ENCODE measurements at places on chromosomes 12 and 14. TPM values are rescaled to one million over a fixed set of nuclear protein-coding genes. Genes with fewer than 3 reads are reported as not detected.

- DNase-seq, result no peak
Measured at GRCh38 chr12:64691227-64691794, 67.9 kb downstream of the GNS start.

The FGF6 gene
- total RNA-seq, result not detected

- no peak for DNase-seq
Measured at GRCh38 chr14:89430391-89431236, 13.6 kb upstream of the FOXN3 start.

The HNRNPA1 gene
- 695 TPM for total RNA-seq

The MGP gene
- 6,234 TPM for total RNA-seq

GRCh38 chr12:54352891-54353874, 11.1 kb downstream of the GPR84 start:
- no peak for DNase-seq

The FOXN4 gene
- not detected for total RNA-seq

GRCh38 chr12:14540801-14541462, 26.8 kb downstream of the PLBD1 start:
- no peak for DNase-seq

The LRRIQ1 gene
- not detected for total RNA-seq

- no peak for DNase-seq
Measured at GRCh38 chr12:24537083-24537860, 411.6 kb downstream of the BCAT1 start.

- DNase-seq, result no peak
Measured at GRCh38 chr12:52630008-52630500, 11.7 kb upstream of the KRT73 start.
